CD4-positive, alpha-beta T cell treated with Interleukin-4 for 1 hour (primary cell): ENCODE measurements at places on chromosomes 6 and 20.
A peak's percentile ranks its signal among the peaks of the same experiment; 100 is the strongest.

GRCh38 chr6:62446647-62447316 is 160.8 kb upstream of the KHDRBS2 start:
- no peak for DNase-seq

DNA sequence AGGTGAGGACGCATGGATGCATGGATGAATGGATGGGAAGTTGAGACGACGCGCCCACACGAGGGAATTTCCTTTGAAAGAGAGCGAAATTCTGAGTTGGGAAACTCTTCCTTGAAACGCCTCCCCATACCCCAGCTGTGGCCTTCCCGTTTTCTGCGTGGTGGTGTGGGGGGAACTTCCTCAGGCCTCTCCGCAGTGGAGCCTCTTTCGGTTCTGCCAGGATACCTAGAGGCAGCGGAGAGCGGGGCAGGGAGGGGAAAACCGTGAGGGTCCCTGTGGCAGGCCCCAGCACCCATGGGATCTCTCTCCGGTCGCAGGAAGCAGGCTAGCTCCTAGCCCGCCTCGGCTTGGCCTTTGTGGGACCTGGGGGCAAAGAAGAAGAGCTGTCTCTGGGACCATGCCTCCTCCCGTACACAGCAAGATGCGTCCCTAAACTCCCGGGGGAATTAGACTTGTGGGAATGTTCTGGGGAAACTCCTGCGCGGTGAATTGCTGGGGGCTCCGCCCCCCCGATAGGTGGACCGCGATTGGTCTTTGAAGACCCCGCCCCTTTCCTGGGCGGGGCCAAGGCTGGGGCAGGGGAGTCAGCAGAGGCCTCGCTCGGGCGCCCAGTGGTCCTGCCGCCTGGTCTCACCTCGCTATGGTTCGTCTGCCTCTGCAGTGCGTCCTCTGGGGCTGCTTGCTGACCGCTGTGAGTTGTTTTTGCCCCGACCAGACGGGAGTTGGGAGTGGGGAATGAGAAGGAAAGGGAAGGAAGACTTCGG is at the start of gene CD40:
Gene CD40, plus strand, starts transcription at position 611 of the 764 bp plus-strand sequence. Its CDS starts 30 bp downstream, at position 641.
- DNase-seq = peak; percentile 84

- no peak for DNase-seq
Measured at GRCh38 chr6:3571250-3571681, 114.4 kb upstream of the SLC22A23 start.

DNA sequence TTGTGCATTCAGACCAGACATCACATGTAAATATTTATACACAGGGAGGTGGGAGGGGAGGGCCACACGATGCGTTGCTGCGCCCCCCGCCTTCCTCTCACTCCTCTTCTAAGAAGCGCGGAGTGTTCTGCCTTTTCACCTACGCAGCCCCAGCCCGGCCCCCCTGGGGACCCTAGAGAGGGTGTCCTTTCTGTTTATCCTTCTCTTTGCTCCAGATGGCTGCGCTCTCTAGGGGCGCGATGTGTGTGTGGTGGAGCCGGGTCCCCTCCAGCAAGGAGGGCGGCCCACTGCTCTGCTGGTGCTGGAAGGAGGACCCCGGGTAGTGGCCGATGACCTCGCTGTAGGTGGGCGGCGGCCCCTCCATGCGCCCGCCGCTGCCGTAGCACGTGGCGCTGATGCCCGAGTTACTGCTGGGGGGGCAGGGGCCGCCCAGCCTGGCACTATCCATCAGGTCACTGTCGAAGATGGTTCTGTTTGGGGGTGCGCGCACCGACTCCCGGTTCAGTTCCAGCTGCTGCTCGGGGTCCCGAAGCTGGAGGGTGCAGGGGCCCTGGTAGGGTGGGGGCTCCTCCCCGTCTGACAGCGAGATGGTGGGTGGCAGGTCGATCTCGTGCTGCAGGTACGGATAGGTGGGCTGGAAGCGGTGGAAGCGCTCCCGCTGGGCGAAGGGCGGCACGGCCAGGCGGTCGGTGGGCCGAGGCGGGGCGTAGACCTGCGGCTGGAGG is 31.8 kb upstream of the ZBP1 start:
- no peak for DNase-seq

DNA sequence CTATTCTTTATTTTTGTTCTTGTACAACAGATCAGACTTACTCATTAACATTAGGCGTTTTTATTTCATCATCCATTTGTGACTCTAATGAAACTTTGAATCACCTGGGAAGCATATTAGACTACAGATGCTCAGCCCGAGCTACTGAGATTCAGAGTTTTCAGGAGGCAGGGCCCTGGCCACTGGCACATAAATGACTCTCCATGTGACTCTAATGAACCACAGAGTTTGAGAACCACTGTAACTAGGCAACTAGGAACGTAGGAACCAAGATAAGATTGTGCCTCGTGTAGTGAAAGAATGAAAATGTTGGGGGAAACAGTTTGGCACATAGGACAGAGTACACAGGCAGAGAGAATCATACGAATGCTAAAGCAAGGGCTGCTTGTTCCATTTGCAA is 405.9 kb upstream of the BTBD3 start:
- no peak for DNase-seq

GRCh38 chr6:5073992-5074391 is 11.1 kb upstream of the PPP1R3G start:
- no peak for DNase-seq

DNA sequence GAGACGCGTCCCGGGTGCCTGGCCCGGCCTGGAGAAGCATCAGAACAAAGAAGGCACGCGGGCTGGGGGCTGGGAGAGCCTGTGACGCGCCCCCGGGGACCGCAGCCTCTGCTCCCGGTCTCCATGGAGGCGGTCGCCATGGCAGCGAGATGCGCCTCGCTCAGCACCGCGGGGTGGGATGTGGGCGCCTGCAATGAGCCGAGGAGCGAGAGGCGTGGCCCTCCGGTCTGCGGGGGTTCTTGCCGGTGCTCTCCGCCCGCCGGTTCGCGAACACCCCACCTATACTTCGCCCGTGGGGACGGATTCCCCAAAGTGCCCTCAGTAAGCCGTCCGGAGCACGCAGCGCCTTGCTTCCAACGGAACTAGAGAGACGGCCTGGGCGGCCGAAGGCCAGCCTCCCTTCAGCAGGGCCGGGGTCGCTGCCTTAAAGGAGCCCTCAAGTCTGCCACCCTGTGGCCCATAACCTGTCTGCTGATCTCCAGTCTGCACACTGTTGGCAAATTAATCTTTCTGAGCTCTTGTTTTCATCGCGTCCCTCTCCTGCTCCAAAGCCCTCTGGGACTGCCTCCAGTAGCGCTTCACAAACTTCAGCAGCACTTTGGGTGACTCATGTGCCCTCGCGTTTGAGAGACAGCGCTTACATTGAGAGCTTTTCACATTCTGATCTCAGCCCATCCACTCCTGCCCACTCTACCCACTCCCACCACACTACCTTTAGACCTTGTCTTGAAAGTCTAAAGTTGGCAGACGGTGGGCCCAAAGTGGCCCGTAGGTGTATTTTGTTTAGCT is 983 bp upstream of the ADISSP start:
- DNase-seq = peak; percentile 88

DNA sequence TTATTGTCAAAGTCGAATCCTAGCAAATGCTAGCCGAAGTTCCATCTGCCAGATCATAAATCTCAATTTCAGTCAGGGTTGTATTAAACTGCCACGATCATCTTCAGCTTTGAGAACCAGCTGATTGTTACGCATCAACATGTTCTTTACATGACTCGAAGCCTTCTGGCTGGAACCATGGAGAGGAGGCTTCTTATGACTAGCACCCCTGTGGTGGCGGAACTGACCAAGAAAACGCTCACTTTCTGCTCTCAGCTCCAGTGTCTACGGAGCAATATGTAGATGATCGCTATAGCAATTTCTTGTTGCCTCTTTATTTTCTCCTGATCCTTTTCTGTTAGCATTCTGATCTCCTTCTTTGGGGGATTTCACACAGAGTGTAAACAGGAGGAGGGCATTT is 479.4 kb upstream of the SLC35B3 start:
- no peak for DNase-seq

DNA sequence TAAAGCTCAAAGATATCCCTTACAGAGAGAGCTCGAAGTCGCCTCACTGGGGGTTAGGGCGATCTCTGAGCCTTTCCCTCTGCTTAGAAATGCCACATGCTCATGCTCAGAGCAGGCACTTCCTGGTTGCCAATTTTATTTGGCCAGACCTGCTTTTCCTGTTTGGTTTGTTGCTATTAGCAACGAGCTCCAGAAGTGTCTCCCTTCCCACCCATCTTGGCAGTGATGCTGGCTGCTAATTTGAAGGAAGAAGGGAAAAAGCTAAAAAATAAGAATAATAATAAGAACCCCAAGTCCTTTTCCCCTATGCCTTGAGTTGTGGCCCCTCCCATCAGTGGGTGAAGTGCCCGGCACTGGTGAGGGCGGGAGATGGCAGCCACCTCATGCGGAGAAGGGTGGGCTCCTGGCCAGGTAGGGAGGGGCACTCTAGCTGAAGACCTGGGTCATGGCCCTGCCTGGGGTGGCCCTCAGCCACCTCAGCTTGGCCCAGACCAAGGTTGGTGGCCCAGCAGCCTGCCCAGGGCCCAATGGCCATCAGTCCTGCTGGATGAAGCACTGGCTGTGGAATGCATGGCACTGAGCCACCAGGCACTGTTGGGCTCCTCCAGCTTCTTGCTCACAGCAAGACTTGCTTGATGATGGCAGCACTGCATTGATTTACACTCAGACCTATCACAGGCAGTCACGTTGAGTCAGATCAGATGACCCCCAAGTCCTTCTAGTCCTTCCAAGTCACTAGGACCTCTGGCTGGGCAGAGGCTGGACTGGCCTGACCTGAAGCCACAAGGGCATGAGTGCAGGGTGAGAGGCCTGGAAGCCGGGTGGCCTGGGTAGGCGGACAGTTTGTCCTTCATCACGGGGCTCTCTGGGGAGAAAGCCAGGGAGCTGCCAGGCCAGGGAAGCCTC is 79.0 kb downstream of the SYNJ2 start:
- peak; percentile 20 for DNase-seq

GRCh38 chr20:13274275-13274861 is 53.3 kb downstream of the ISM1 start:
- no peak for DNase-seq

- DNase-seq = no peak
Measured at GRCh38 chr20:38665094-38665493, 59.2 kb upstream of the SLC32A1 start.

- no peak for DNase-seq
Measured at GRCh38 chr6:47007657-47008396, 34.3 kb downstream of the ADGRF1 start.

DNA sequence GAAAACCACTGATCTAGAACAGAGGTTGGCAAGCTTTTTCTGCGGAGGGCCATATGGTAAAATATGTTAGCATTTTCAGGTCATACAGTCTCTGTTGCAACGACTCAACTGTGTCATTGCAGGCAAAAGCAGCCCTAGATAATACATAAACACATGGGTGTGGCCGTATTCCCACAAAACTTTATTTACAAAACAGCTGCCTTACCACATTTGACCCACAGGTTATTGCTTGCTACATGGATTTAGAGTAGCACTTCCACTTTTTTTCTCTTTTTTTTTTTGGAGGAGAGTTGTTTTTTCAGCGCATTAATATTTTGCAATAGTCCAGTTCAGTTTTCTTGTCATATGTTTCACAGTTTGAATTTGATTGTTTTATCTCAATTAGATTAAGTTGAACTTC is 2.5 kb upstream of the IGF2R start:
- no peak for DNase-seq

GRCh38 chr6:130547723-130548122 is 181.9 kb downstream of the TMEM200A start:
- DNase-seq = no peak

- DNase-seq = no peak
Measured at GRCh38 chr6:21104288-21104687, 489.3 kb upstream of the SOX4 start.

GRCh38 chr6:57294862-57295445 is 22.5 kb upstream of the PRIM2 start:
- DNase-seq = no peak

GRCh38 chr6:157019115-157019641 is 242.0 kb downstream of the ARID1B start:
- peak; percentile 19 for DNase-seq

DNA sequence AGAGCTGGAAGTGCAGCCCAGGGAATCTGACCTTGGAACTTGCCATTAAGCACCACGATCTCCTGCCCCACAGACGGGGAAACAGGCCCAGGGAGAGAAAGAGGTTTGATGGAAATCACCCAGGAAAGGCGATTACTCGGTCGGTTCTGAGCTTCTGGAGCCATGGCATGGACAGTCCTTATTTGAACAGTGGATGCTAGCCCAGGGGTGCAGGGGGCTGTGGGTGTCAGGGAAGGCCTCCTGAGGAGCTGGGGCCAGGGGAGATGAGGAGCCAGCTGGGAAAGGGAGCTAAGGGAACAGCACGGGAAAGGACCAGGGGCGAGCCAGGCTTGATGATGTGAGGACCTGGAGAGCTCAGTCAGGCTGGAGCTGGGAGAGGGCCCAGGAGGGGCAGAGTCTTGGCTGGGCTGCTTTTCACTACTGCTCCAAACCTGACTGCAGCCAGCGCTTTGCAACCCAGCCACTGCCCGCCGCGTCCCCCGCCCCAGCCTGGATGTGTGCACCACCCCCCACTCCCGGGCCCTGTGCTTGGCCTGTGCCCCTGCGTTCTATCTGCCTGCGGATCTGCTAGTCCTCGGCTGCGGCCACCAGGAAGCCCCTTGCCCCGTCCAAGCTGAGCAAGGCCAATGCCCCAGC is 17.8 kb downstream of the SUN5 start:
- DNase-seq = no peak

GRCh38 chr20:30816182-30816645 is 441.2 kb upstream of the DEFB115 start:
- DNase-seq = no peak

DNA sequence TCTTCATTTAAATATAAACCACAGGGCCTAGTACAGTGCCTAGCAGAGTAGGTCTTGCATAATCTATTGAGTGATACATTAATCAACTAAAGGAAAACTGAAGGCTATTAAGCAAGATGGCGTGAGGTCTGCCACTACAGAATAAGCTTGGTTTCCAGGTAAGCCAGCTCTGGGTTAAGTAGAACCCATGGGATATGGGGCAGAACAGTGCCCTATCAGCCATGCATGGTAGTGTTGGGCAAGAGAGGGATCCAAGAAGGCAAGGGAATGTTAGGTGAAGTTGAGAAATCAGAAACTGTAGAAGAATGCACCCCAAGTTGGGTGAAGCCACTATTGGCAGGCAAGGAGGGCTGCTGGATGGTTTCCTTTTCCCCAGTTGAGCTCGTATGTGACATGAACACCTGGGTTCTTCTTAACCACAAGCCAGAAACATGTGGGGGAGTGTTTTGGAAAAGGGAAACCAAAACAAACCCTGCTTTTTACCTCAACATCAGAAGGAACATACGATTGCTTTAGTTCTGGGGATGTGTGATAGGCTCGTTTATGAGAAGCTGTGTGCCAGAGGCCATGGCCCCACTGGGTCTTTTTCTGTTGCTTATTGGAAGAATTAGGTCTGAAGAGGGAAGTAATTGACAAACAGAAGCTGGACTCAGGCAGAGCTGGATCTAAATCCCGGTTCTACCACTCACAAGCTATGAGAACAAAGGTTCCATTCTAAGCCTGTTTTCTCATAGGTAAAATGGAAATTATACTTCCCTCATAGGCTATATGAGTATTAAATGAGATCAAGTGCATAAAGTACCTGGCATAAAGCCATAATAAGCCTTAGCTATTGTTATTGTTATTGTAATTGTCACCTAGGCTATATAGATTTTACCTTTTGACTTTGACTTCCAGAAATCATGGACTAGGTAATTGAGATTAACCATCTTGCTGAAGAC is 33.5 kb downstream of the NEDD9 start:
- peak; percentile 67 for DNase-seq
